SK-N-MC (cell line): ENCODE measurements at places on chromosomes 1 and 21.

- DNase-seq, result no peak
Measured at GRCh38 chr1:100354971-100355394, 2.7 kb downstream of the CDC14A start.

GRCh38 chr1:30450818-30451233 is 272.6 kb downstream of the MATN1 start:
- no peak for DNase-seq

DNA sequence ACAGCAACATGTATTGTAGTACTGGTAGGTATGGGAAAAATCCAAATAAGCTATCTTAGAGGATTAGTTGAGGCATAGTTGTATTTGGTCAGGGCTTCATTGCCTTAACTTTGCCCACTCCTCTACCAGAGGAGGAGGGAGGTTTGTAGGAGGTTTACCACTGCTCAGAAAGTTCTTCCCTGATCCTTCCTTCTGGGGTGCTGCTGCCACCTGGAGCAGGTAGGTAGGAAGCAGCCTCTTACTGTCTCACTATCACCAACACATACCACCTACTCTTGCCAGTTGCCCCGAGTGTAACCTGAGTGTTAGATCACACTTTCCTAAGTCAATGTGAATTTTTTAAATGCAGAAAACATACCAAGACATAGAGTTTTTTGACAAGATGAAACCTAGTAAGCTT is 24.1 kb upstream of the ZSWIM5 start:
- DNase-seq, result no peak

DNA sequence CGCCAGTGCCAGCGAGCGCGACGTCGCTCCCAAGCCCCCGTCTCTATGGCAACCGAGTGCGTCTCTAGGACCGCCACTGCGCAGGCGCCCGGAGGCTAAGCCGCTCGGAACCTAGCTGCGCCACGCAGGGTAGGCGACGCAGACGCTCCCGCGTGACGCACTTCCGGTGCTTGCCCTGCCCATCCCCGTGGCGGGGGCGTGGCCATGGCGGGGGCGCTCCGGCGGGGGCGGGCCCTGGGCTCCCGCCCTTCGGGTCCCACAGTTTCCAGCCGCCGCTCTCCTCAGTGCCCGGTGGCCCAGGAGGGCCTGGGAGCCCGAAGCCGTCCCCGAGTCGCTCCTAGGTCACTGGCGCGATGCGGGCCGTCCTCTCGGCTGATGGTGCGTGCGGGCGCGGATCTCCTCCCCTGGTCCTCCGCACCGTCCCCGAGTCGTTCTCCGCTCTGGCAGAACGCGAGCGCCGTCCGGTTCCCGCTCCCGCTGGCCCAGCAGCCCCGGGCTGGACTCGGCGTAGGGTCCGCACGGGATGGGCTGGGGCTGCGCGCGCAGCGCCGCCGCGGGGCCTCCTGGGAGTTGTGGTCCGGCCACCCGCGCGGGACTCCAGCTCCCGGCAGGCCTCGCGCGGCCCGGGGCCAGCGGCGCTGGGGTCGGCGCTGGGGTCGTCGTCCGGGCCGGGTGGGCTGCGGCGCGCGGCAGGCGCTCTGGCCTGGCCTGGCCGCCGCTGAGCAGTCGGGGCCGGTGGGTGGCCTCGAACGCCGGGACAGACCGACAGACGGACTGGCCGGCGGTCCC is at the start of gene MIB2:
TSS of gene MIB2 (plus strand) at position 245 of the 789 bp plus-strand sequence. CDS start 7,953 bp downstream, outside the sequence.
- DNase-seq, result peak; percentile 70

DNA sequence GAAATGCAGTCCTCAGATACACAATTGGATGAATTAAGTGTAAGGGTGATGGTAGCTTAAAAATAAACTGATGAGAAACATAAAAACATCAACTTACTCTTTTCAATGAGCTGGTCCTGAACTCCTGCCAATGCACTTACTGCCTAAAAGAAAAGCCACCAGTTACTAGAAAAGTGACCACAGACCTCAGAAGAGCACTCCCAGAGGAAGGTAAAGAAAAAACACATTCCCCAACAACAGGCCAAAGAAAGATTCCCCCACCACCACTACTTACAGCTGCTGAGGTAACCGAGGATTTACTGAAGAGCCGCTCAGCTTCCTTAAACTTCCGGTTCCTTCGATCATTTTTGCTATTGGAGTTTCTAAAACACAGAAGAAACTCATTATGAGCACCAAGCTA is 5.4 kb downstream of the MEAF6 start:
- DNase-seq, result no peak

DNA sequence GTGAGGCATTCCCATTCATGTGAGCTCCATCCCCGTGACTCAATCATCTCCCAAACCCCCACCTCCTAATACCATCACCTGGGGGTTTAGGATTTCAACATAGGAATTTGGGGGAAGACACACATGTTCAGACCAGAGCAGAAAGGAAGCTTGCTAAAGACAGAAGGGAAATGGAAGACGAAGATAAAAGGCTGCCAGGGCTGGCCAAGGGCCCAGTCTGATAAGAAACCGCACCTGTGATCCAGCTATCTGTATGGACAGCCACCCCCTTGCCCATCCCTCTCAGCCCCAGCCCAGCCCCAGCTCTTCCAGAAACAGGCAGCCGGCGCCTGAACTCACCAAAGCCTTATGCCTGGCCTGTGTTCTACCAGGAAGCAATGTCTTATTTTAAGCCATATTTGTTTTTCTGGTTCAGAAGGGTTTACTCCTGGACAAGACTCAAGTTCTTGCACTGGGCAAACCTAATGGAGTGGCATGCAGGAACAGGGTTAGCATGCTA is 198.4 kb upstream of the VAMP3 start:
- DNase-seq, result no peak

GRCh38 chr21:21204366-21204996 is 206.3 kb downstream of the NCAM2 start:
- DNase-seq, result no peak

DNA sequence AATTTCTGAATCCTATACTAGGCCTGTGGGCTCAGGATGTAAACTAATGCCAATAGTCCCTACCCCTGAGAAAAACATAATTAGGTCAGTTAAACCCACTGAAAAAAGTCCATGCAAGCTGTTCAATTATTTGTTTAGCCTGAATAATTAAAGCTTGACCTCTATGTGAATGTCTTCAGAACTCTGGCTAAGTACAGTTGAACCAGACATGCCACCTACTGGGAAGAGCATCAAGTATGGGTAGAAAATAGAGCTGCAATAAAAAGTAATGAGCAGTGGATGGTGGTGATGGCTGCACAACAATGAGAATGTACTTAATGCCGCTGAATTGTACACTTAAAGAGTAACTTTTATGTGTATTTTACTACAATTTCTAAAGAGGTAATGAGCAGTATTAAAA is 23.6 kb upstream of the SLC19A2 start:
- DNase-seq, result no peak

DNA sequence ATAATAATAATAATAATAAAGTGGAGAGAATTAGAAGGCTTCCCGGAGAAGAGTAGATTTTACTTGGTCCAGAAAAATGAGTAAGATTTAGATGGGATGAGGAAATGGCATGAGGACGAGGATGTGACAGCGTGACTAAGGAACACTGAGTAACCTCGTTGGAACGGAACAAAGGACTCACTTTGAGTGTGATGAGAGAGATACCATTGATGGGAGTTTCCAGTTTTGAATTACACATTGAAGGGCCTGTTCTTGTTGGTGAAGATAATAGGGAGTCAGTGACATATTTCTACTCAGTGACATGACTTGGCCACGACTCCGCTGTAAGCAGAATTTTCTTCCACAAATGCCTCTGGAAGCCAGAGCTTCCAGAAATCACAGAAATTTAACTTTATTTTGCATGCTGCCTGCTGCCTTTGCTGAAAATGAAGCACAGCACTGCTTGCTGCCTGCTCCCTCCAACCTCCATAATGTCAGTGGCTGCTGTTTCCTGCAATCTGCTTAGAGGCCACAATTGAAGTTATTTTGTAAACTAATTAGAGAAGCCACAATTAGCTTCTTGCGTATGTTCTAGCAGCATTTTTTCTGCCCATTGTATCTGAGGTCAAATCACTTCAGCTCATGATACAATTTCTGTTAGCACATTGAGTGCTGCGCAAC is 33.7 kb upstream of the FBXO28 start:
- DNase-seq, result no peak

DNA sequence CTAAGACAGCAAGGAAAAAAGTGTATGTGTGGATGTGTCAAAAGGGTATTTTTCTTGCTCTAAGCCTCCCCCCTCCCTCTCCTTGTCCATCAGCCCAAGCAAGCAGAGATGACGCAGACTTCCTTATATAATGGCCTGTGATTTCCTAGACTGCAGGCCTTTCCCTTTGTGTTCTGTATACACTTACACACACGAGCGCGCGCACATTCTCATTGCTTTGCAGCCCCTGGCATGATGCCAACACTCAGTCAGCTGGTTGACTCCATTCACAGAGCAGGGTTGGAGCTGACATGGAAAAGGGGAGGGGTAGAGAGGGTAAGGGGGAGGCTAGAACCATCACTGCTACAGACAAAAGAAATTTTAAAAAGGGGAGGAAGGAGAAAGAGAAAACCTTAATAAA is 41.8 kb downstream of the GATAD2B start:
- DNase-seq, result peak; percentile 91

DNA sequence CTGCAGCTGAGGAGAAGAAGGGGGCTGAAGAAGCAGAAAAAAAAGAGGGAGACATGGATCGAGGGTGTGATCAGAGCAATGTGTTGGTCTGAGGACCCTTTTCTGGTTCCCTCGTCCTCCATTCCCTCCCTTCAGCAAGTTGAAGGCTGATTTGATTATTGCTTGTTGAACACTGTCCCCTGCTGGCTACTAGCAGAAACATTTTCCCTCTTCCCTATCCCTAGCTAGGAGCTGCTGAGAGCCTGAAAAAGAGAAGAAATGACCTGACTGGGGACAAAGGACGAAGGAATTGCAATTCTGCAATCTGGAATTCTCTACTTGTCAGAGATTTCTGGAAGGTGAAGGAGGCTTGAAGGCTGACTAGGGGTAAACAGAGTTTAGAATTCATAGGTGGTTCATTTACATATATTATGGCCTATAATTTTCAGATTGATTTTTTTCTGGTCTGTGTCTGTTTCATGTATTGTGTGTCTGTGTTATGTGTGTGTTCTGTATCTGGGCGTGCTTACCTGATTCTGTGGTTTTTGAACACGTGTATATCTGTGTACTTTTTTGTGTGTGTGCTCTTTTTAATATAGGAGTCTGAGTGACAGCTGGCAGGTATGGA is 9.8 kb downstream of the NHLH1 start:
- peak; percentile 32 for DNase-seq

- no peak for DNase-seq
Measured at GRCh38 chr1:56797065-56797685, 22.0 kb downstream of the FYB2 start.

- DNase-seq, result no peak
Measured at GRCh38 chr1:171590022-171590421, 32.0 kb upstream of the MYOCOS start.

- DNase-seq, result peak; percentile 47
Measured at GRCh38 chr1:248404024-248404423, 1.2 kb downstream of the OR2T1 start.

- no peak for DNase-seq
Measured at GRCh38 chr1:7171574-7171973, 386.3 kb downstream of the CAMTA1 start.

DNA sequence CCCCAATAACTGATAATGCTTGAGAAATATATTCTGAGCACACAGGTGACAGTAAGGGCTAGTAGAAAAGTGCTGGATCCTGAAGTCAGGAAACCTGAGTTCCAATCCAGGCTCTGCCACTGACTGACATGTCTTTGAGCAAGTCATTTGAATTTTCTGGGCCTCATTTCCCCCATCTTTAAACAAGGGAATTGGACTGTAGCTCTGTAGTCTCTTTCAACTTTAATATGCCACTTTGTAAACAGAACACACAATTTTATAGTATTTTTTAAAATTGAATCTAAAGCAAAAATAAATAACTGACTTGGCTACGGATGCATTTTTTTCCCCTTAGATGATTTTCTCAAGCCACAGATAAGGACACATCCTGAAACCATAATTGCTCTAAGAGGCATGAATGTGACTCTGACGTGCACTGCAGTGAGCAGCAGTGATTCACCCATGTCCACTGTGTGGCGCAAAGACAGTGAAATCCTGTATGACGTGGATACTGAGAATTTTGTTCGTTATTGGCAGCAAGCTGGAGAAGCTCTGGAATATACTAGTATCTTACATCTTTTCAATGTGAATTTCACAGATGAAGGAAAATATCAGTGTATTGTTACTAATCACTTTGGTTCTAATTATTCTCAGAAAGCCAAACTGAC is 37.0 kb downstream of the LRIG2 start:
- no peak for DNase-seq

GRCh38 chr1:230002164-230002803 is 64.8 kb upstream of the GALNT2 start:
- DNase-seq, result no peak

- no peak for DNase-seq
Measured at GRCh38 chr1:109040627-109040988, 1.3 kb downstream of the WDR47 start.

- no peak for DNase-seq
Measured at GRCh38 chr1:222781251-222781650, 33.6 kb upstream of the DISP1 start.

DNA sequence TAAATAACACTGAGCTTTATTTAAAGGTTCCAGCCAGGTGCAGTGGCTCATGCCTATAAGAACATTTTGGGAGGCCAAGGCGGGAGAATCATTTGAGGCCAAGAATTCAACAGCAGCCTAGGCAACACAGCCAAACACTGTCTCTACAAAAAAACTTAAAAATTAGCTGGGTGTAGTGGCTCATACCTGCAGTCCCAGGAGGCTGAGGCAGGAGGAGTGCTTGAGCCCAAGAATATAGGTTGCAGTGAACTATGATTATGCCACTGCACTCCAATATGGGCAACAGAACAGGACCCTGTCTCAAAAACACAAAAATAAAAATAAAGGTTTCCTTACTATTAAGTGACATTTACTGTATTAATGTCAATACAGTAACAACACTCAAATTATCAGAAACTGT is 2.1 kb downstream of the TAF12 start:
- no peak for DNase-seq

DNA sequence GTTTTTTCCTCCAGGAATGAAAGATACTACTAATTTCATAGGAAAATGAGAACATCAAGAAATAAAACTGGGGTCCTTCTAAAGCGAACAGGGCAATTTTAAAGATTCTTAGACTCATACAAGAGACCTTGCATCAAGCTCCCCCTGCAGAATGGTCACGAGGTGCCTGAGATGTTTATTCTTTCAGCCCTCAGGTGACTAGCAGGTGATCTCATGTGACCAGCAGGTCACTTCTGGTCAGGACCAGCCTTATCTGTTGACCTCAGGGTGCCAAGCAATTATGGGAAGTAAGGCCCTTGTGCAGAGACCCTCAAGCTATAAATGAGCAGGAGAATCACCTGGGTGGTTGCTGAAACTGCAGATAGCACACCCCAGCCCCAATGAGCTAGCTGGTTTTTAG is 20.6 kb upstream of the TMEM51 start:
- no peak for DNase-seq

GRCh38 chr1:231612393-231613089 is 14.0 kb upstream of the DISC1 start:
- no peak for DNase-seq
